Ascending aorta (tissue), 2 donors: ENCODE measurements at places on chromosomes 2 and 18.

DNA sequence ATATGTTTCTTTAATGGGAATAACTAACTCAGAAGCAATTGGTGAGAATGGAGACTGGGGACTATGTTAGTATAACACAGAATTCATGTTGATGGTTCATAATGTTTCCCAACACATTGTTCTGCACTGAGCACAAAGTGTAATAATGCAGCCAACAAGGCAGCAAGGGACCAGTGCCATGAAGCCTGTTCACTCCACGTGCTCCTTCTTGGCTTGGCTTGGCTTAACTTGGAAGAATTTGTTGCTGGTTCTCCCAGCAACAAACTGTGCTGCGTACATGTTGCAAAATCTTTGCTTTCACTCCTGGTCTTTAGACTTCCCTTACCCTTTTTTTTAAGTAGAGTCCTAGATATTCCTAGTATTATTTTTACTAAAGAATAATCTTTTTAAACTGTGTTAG is 129.7 kb downstream of the MAP3K20 start:
- DNase-seq: peak; percentile 60

DNA sequence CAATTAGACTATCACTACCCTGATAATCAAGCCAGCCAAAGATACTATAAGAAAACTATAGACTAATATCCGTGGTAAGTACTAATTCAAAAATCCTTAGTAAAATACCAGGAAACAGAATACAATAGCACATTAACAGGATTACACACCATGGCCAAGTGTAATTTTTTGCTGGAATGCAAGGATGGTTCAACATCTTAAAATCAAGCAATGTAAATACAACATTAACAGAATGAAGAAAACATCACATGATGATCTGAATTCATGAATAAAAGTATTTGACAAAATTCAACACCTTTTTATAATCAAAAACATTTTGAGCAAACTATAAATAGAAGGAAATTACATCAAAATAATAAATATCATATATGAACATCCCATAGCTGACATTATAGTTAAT is 350.7 kb upstream of the LRRTM1 start:
- no peak for DNase-seq

- no peak for DNase-seq
Measured at GRCh38 chr2:8441986-8442385, 239.9 kb upstream of the ID2 start.

DNA sequence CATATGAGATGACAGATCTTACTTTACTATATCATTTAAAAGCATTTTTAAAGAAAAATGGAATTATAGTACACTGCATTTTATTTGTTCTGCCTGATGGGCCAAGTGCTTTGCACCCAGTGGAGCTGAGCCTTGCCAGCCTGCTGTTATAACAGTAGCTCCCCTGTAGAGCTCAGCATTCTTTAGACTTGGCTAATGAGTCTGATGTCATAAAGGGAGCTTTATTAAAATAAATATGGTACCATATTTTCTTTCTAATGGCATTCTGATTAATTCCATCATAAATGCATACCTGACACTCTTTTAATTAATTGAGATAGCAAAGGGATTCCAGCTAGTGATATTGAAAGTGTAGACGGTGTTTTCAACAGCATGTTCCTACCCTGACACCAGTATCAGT is 40.7 kb downstream of the PARD3B start:
- DNase-seq: no peak

- no peak for DNase-seq
Measured at GRCh38 chr2:46086578-46087070, 210.6 kb upstream of the EPAS1 start.

GRCh38 chr2:150860301-150860700 is 372.8 kb upstream of the RND3 start:
- no peak for DNase-seq

- DNase-seq: no peak
Measured at GRCh38 chr2:85718009-85718391, 23.8 kb downstream of the GNLY start.
